Activated effector memory CD4-positive, alpha-beta T cell treated with Interleukin-2 at 50 U/mL for 16 hours (primary cell): ENCODE measurements at places on chromosomes 4 and X.
A peak's percentile ranks its signal among the peaks of the same experiment; 100 is the strongest.

- no peak for DNase-seq
Observed at GRCh38 chr4:95215991-95216605, 332.7 kb downstream of the UNC5C start.

GRCh38 chr4:26873391-26874026 is 12.9 kb downstream of the STIM2 start:
- peak; percentile 32 for DNase-seq

- no peak for DNase-seq
Observed at GRCh38 chr4:6475492-6476020, 3.1 kb upstream of the PPP2R2C start.

DNA sequence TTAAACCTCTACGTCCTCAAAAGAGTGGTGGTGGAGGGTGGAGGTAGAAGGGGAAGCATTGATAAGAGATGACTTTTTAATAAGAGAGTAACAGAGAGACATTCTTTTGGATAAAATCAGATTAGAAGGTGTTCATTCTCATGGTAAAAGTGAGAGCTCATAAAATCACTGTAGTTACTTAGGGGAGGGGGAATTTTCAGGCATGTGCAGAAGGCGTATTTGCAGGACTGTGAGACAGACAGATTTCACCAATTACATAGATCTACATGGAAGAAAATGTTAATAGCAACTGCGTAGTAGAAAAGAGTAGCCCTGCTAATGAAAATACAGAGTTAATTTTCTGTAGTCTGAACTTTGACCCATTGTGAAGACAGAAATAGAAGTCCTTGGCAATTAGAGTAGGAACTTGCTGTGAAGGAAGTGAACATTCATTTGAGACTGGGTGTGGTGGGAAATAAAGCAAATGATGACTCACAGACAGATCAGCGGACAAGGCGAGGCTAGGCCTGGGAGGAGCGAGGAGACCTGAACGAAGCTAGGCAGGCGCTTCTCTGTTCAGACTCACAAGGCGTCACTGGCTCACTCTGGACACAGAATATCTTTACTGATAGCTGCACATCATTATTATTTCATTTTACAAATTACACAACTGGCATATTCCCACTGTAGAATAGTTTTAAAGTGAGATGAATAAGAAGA is 57.2 kb upstream of the FAM9C start:
- DNase-seq: no peak

DNA sequence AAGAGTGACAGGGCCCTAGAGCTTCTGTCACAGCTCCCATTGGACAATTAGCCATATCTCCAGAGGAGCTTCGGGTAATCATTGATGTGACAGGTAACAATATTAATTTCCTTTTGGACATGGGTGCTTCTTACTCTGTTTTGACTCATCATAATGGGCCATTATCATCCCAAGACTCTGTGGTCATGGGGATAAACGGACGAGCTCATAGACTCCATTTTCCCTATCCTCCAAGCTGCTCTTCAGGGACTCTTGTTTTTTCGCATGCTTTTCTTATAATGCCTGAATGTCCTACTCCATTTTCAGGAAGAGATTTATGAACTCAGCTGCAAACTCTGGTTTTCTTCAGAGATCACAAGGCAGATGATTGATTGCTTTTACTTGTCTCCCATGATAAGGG is 17.0 kb upstream of the UGT2B17 start:
- no peak for DNase-seq

DNA sequence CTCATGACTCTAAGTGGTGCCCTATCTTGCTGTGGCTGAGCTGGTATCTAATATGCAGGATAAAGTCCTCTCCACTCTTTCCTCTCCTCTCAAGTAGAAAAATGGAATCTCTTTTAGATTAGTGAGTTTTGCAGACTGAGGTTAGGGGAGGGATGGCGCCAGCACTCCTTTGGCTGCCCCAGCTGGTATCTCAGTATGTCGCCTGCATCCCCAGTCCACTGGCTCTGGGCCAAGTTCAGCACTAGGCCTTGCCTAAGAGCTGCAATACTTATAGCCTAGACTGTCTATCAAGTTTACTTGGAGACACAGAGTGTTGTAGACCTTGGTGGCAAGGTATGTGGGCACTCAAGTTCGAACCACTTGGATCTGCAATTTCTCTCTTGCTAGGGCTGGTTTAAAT is 351.3 kb downstream of the NAP1L3 start:
- DNase-seq: no peak

DNA sequence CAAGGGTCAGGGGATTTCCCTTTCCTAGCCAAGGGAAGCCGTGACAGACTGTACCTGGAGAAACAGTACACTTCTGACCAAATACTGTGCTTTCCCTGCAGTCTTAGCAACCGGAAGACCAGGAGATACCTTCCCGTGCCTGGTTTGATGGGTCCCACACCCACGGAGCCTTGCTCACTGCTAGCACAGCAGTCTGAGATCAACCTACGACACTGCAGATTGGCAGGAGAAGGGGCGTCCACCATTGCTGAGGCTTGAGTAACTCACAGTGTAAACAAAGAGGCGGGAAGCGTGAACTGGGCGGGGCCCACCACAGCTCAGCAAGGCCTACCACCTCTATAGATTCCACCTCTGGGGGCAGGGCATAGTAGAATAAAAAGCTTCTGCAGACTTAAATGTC is 48.7 kb upstream of the SRD5A3 start:
- no peak for DNase-seq

DNA sequence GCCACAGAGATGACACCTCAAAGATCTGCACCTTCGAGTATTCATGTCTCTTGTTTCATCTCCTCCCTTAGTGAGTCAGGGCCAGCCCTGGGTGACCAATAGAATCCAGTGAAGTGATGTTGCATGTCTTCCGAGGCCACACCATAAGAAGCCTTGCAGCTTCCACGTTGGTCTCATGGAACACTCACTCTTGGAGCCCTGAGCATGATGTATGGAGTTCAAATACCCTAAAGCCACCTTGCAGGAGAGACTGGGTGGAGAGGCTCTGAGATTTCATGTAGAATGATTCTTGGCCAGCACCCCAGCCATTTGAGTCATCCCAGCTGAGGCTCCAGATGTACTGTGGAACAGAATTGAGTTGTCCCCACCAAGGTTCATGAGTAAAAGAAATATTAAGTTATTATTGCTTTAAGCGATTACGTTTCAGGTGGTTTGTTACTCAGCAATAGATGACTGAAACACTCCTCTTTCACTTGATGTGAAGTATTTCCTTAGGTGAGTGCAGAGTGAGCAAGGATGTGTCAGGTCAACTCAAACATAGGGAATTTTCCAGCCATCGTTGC is 5.0 kb upstream of the RP2 start:
- DNase-seq: no peak

- DNase-seq: no peak
Observed at GRCh38 chr4:84277923-84278322, 221.2 kb downstream of the NKX6-1 start.

- DNase-seq: peak; percentile 56
Observed at GRCh38 chrX:40108959-40109287, 11.2 kb upstream of the BCOR start.

GRCh38 chrX:154321594-154321993 is 26.0 kb downstream of the TKTL1 start:
- no peak for DNase-seq

- DNase-seq: no peak
Observed at GRCh38 chrX:15382813-15383212, 1.4 kb downstream of the VEGFD start.

DNA sequence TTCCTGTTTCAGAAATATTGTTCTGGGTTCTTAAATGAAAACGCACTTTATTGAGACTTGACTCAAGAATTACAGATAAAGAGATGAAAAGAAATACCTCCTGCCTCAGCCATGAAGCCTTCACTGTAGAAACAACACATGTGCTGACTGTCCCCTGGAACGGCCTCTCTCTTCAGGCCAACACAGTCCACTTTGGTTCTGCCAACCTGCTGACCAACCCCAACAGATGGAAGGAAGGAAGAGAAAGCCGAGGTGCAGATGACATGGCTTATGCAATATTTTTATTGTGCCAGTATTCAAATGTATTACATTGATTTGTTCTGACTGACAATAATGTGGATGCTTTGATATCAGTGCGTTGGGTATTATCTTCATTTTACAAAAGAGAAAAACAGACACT is 171.0 kb downstream of the CPEB2 start:
- no peak for DNase-seq

DNA sequence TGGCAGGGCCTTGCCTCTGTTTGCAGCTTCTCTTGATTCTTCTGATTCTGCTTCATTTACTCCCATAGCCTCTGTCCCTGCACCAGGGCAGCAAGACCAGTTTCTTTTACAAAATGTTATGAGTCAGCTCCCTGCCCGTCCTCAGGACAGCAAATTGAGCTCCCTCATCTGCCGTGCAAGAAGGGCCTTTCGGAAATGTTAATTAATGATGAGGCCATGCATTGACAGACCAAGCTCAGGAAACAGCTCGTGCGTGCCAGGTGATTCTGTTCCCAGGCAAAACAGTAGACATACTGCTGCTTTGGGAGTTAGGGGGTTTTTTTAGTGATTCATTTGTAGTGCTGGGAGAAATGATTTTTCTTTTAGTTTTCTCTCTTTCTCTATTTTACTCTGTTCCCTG is 231.7 kb downstream of the FBXW7 start:
- DNase-seq: no peak

GRCh38 chrX:49930039-49930438 is 7.6 kb downstream of the CLCN5 start:
- no peak for DNase-seq

DNA sequence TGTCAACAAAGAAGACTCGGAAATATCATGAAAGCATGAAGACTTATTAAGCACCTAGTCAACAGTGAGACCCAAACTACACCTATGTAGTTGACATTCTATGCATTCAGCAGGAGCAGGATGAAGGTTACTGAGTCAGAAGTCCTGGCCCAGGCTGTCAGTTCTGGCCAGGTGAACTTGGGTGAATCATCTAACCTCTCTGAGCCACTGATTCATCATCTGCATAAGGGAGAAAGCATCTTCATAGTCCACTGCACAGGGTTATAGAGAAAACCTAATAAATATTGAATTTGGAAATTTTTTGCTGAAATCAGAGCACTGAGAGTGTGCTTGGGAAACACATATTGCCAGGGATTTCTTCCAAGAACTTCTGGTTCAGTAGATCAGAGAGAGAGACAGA is 296.0 kb upstream of the SFRP2 start:
- DNase-seq: no peak

DNA sequence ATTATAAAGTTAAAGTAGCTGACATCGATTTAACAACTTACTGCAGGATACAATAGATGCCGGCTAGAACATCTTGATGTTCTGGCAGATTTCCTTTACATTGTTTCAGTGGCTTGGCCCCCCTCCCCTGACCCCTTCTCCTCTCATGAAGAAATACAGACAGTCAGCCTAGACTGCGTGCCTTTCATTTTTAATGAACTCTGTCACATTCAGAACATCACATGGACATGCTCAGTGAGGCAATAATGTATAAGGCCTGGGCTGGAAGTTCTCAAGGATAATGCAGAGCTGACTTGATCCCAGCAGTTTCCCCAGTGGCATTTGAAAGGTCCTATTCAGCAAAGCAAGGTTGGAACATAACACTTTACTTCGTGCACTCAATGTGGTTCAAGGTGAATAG is 239.2 kb downstream of the ANK2 start:
- no peak for DNase-seq

DNA sequence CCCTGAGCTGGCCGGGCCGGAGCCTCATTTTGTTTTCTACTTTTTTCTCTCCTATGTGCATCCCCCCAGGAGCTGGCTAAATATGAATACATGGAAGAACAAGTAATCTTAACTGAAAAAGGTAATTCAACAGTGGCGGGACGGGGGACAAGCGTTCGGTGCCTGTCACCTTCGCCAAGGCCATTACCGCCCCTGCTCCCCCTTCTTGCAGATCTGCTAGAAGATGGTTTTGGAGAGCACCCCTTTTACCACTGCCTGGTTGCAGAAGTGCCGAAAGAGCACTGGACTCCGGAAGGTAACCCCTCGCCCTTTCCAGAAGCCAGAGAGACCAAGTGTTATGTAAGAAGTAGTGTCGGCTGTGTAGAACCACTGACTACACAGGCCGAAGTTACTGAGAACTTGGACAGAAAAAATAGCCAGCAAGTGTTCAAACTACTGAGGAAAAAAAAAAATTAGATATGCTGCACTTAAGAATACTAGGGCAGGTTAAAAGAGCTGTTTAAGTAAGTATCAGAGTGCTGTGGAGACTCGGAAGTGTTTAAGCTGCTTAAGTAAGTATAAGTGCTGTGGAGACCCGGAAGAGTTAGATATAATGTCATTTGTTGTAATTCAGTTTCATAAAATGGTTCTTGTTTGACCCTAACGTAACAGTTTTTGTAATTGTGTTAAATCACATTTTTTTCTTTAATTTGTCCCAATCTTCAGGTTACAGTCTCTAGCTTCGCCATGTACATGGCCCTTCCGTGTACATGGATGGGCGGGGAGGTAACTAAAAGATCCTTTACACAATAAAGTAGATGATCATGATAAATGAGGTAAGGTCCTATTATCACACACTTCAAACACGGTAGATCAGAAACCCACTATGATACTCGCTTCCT is 856 bp downstream of the SAT1 start:
- peak; percentile 0 for DNase-seq

GRCh38 chr4:139913995-139914598 is 239.9 kb downstream of the MAML3 start:
- no peak for DNase-seq

- peak; percentile 18 for DNase-seq
Observed at GRCh38 chrX:74449322-74449936, 28.1 kb downstream of the SLC16A2 start.
